Kidney (tissue), 22 donors: ENCODE measurements at places on chromosomes 16 and 17.
A peak's percentile ranks its signal among the peaks of the same experiment; 100 is the strongest.

DNA sequence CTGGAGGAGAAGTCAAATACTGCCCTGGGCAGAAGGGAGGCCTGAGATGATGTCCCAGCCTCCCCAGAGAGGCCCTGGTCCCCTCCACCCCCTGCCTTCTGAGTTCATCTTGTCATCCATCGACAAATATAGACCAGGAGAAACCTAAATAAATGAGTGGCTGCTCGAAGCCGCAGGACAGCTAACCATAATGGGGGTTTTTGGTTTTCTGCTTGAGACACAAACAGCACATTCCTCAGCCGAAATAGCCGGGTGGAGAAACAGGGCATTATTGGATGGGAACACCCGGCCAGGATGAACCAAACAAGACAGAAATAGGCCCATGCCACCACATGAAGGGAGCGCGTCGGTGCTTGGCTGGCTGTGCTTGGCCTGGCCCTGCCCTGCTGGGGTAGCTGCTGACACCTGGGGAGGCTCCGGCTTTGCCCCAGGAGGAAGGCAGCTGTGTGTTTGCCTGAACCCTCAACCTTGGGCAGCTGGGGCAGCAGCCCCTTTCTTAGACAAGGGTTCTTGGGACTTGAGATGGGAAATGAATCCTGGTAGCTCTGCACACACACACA is 188.1 kb downstream of the IRX5 start:
- no peaks in the 10 kb centered on the region for H3K36me3 ChIP-seq
- no peak for DNase-seq
- no peaks in the 10 kb centered on the region for H3K4me1 ChIP-seq
- no peak overlapping the region for H3K4me3 ChIP-seq

- no peak overlapping the region for H3K4me3 ChIP-seq
- DNase-seq = no peak
- H3K27me3 ChIP-seq = peaks cover 4% of the 10 kb centered on the region
- no peaks in the 10 kb centered on the region for H3K4me1 ChIP-seq
- no peak overlapping the region for H3K27ac ChIP-seq
These were observed 15.6 kb upstream of the UTP6 start for GRCh38 chr17:31917065-31917529.

DNA sequence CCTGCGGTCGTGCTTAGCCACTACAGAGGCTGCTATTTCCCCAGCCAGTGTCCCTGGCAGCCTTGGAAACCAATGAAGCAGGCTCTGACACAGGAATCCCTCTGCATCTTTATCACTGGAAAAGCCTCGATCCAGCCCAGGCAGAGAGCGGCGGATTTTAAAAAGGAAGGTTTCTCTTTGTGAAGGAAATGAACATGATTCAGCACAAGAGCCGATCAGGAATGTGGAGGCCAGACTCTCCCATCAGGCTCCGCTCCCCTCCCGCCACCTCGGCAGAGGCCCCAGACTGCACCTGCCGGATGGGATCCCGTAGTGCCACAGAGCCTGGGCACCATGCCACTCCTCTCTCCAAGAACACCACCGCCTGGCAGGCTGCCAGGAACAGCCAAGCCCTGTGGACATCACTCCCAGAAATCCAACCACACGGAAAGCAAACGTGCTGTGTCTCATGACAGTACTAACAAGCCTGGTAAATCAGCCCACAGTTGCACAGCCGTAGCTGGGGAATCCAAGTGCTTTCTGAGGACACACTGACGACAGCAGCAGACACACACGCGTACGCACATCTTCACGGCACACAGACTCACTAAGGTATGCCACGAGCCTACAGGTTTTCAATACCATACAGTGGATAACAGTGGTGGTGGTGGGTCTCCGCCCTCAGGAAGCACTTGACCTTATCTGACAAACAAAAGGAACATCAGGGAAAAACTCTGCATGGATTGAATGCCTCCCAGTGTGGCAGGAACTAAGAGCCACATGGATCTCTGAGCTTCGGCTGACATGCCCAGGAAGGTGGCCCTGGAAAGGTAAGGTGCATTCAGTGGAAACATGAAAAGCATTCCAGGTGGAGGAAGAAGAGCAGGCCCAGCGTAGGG is 5.4 kb downstream of the LRRC75A start:
- H3K4me3 ChIP-seq = no peak overlapping the region
- no peak overlapping the region for H3K27ac ChIP-seq
- no peaks in the 10 kb centered on the region for H3K4me1 ChIP-seq

DNA sequence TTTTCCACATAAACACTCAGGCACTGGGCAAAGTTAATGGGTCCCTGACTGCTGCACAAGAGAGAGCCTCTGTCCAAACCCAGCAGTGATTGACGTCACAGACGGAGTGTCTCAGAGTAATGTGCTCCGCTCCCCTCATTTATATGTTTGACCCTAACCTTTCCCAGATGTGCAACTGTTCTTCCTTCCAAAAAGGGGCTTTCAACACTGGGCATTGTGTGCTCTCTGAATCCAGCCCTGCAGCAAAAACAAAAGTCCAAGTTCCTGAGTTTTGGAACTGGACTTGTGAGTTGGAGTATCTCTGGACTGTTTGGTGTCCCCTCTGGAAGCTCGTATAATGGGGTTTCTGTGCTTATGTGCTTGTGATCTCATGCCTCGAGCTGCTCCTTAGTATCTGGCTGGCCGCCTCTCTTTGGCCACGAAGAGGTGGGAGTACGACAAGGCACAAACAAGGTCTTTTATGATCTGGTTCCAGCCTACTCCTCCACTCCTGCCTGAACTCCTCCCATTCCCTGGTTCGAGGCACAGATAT is 76.4 kb upstream of the SMIM36 start:
- H3K36me3 ChIP-seq = no peaks in the 10 kb centered on the region
- DNase-seq = no peak
- no peaks in the 10 kb centered on the region for H3K4me1 ChIP-seq
- no peak overlapping the region for H3K4me3 ChIP-seq

DNA sequence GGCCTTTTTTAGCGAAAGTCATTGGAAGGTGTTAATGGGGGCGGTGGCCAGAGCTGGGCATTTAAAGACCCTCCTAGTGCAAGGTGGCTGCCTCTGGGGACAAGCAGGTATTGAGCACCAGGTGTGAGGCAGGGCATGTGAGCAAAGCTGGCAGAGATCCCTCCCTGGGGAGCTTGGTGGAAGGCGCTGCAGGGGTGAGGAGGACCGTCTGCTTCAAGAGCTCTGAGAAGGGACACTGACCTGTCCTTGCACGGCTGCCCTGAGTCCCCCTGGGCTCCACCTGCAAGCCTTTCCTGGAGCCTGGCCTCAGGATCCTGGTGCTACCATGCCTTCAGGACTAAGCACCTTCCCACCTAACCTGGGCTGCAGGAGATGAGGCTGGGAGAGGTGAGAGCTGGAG is 127.0 kb upstream of the CIBAR2 start:
- no peaks in the 10 kb centered on the region for H3K36me3 ChIP-seq
- DNase-seq = no peak
- no peaks in the 10 kb centered on the region for H3K4me1 ChIP-seq
- H3K27me3 ChIP-seq = no peaks in the 10 kb centered on the region
- no peak overlapping the region for H3K4me3 ChIP-seq

DNA sequence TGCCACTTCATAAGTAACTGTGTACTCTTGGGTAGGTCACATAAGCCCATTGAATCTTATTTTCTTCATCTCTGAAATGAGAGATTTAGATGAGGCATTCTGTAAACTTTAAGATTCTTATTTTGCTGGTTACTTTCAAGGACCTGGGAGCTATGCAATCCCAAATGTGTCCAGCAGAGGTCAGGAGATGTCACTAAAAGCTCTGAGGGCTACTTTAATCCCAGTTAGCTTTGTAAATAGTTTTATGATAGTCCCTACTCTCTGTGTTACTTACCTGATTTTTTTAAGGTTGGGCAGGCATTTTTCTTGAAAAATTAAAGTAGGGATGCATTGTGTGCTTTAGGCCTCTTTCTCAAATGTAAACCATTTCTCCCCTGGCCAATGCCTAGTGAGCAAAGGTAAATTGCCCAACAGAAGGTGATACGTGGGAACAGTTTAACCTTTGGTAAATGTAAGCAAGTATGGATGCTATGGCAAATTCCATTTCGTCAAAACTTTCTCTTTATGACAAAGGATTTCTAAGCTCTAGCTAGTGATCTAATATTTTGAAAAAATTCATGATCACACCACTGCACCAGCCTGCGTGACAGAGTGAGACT is 57.1 kb upstream of the WSB1 start:
- no peak overlapping the region for H3K4me3 ChIP-seq
- H3K4me1 ChIP-seq = no peaks in the 10 kb centered on the region
- H3K36me3 ChIP-seq = no peaks in the 10 kb centered on the region
- H3K27ac ChIP-seq = no peak overlapping the region

DNA sequence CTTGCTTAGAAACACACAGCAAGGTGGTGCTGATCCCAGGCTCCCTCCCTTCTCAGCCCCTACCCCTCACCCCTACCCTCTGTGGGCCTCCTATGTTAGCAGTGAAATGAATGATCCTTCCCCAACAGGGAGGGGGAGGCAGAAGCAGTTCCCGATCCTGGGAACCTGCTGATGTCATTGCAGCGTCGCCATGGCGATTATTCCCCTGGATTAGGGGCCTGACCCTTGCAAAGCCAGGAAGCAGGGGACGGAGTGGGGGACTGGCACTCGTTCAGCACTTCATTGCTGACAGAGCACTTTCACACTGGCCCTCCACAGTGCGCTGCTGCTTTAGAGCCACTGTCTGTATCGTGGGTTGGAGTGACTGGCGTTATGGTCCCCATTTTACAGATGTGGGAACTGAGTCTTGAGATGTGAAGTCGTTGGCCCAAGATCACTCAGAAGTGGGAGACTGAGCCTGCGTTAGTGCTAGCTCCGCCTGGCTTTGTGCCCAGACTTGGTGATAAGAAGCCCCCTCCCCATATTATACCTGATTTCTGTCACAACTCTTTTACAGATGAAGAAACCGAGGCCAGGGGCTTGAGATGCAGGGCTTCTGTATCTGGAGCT is 26.6 kb downstream of the LASP1 start:
- peaks cover 42% of the 10 kb centered on the region for H3K4me1 ChIP-seq
- no peaks in the 10 kb centered on the region for H3K27me3 ChIP-seq
- no peak for DNase-seq
- H3K36me3 ChIP-seq = peaks cover 2% of the 10 kb centered on the region
- H3K4me3 ChIP-seq = no peak overlapping the region

DNA sequence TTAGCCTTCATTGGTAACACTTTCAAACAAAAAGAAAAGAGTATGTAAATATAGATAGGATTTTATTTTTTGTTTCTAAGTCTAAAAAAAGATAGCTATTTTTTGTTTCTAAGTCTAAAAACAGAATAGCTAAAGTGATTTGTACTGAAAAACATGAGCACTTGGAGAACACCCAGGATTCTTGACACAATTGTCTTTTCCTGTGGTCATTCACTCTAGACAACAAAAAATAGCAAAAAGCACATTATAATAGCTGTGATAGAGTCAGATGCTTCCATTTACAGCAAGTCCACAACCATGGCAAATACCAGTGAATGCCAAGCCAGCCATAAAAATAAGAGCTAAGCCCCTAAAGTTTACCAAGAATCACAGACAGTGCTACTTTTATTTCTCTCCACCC is 36.7 kb downstream of the SKAP1 start:
- DNase-seq = no peak
- H3K36me3 ChIP-seq = no peaks in the 10 kb centered on the region
- no peak overlapping the region for H3K4me3 ChIP-seq
- no peaks in the 10 kb centered on the region for H3K4me1 ChIP-seq

- H3K4me1 ChIP-seq = no peaks in the 10 kb centered on the region
- peak; percentile 56 for DNase-seq
- no peaks in the 10 kb centered on the region for H3K27me3 ChIP-seq
- H3K27ac ChIP-seq = peak overlapping the region; percentile 68
- H3K4me3 ChIP-seq = no peak overlapping the region
These were observed 17.4 kb downstream of the ITPRIPL2 start for GRCh38 chr16:19130852-19131824.

- DNase-seq = no peak
- no peaks in the 10 kb centered on the region for H3K4me1 ChIP-seq
- H3K36me3 ChIP-seq = peaks cover 17% of the 10 kb centered on the region
- no peaks in the 10 kb centered on the region for H3K27me3 ChIP-seq
These were observed 32.4 kb downstream of the CLTC start for GRCh38 chr17:59652119-59652518.

GRCh38 chr16:85696781-85697180 is 8.0 kb upstream of the GINS2 start:
- no peak overlapping the region for H3K27ac ChIP-seq
- no peak for DNase-seq
- H3K27me3 ChIP-seq = no peaks in the 10 kb centered on the region
- no peak overlapping the region for H3K4me3 ChIP-seq

GRCh38 chr17:1506649-1507267 is 9.7 kb downstream of the INPP5K start:
- H3K36me3 ChIP-seq = no peaks in the 10 kb centered on the region
- no peak overlapping the region for H3K27ac ChIP-seq
- no peak overlapping the region for H3K4me3 ChIP-seq

GRCh38 chr17:8794636-8795035 is 4.5 kb downstream of the MFSD6L start:
- no peaks in the 10 kb centered on the region for H3K36me3 ChIP-seq
- no peak overlapping the region for H3K27ac ChIP-seq
- no peaks in the 10 kb centered on the region for H3K4me1 ChIP-seq
- DNase-seq = peak; percentile 81
- H3K4me3 ChIP-seq = no peak overlapping the region
- no peaks in the 10 kb centered on the region for H3K27me3 ChIP-seq

- no peak for DNase-seq
- no peaks in the 10 kb centered on the region for H3K4me1 ChIP-seq
- H3K36me3 ChIP-seq = no peaks in the 10 kb centered on the region
- peaks cover 22% of the 10 kb centered on the region for H3K27me3 ChIP-seq
- no peak overlapping the region for H3K4me3 ChIP-seq
- H3K27ac ChIP-seq = no peak overlapping the region
These were observed 10.7 kb upstream of the KRT28 start for GRCh38 chr17:40810494-40810893.

DNA sequence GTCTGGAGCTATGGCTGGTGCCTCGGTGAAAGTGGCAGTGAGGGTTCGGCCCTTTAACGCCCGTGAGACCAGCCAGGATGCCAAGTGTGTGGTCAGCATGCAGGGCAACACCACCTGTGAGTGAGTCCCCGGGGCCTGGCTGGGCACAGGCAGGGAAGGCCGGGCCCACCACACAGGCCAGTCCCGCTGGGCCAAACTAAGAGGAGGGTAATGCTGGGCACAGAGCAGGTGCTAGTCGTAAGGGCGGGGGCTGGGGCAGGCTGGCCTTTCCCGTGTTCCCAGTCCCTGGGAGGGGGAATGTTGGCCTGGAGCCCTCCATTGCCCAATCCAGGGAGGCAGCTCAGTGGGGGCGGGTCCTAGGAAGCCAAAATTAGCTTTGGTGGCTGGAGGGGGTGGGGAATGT is 2.5 kb downstream of the KIF1C start:
- H3K27me3 ChIP-seq = no peaks in the 10 kb centered on the region
- peaks cover 20% of the 10 kb centered on the region for H3K4me1 ChIP-seq
- DNase-seq = no peak

DNA sequence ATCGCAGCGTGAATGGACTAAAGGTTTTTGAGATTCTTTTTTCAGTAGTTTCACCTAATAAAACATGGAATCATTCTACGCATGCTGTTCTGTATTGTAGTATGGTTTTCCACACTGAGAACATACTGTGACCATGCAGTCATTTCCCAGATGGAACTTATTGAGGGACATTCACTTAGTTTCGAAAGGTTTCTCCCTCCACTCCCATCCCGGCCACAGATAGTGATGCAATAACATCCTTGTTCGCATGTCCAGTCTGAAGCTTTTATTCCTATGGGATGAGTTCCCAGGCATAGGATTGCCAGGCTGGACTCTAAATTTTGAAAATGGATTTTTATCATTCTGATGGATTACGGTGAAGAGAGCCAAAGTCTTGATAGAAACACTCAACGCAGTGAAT is 420.4 kb downstream of the WWOX start:
- no peak for DNase-seq
- H3K36me3 ChIP-seq = no peaks in the 10 kb centered on the region
- H3K4me1 ChIP-seq = no peaks in the 10 kb centered on the region
